ENCODE measurements at places on chromosomes 6 and 20.

DNA sequence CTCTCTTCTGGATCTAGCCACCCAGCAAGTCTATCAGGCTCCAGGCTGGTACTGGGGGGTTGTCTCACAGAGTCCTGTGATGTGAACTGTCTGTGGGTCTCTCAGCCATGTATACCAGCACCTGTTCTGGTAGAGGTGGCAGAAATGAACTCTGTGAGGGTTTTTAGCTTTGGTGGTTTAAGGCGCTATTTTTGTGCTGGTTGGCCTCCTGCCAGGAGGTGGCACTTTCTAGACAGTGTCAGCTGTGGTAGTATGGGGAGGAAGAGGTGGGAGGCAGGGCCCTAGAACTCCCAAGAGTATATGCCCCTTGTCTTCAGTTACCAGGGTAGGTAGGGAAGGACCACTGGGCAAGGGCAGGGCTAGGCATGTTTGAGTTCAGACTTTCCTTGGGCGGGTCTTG lies 75.8 kb downstream of the SNAP91 start:
- DNase-seq: no peak

- DNase-seq: no peak
Measured at GRCh38 chr6:53294095-53294494, 54.7 kb downstream of the ELOVL5 start.

- DNase-seq: no peak
Measured at GRCh38 chr6:127219869-127220268, 46.8 kb upstream of the RNF146 start.

GRCh38 chr20:51388756-51389542 lies 153.6 kb downstream of the NFATC2 start:
- no peak for DNase-seq

DNA sequence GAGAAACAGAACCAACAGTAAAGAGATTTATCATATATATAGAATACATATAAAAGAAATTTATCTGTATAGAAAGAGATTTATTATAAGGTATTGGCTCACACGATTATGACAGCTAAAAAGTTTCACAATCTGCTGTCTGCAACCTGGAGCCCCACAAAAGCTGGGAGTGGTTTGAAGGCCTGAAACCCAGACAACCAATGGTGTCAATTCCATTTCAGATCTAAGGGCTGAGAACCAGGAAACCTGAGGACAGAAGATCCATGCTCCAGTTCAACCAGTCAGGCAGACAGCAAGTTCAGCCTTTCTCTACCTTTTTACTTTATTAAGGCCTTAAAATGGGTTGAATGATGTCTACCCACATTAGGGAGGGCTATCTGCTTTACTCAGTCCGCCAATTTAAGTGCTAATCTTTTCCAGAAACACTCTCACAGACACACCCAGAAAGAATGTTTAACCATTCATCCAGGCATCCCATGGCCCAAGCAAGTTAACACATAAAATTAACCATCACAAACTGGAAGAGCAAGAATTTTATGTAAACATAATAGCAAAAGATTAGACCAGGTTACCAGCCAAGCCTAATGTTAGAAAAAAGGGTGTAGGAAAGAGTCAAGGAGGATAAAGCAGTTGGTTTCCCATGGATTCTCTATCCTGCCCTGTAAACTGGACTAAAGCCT lies 170.9 kb downstream of the FUT9 start:
- no peak for DNase-seq

DNA sequence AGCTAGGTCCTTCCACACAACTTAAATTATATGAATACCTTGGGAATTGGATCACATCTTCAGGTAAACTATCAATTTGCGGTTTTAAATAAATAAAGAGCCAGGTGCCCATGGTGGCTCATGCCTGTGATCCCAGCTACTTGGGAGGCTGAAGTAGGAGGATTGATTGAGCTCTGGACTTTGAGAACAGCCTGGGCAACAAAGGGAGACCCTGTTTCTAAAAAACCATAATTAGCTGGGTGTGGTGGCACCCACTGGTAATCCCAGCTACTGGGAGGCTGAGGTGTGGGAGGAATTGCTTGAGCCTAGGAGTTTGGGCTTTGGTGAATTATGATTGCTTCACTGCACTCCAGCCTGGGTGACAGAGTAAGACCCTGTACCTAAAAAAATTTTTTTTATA lies 3.4 kb downstream of the GMNN start:
- no peak for DNase-seq

- no peak for DNase-seq
Measured at GRCh38 chr6:27043244-27043643, 204.3 kb upstream of the PRSS16 start.

- DNase-seq: peak; percentile 21
Measured at GRCh38 chr6:111038534-111039252, 48.6 kb upstream of the SLC16A10 start.

- DNase-seq: no peak
Measured at GRCh38 chr6:12165722-12166280, 124.4 kb upstream of the EDN1 start.

GRCh38 chr6:144123421-144123820 lies 26.9 kb upstream of the STX11 start:
- no peak for DNase-seq

DNA sequence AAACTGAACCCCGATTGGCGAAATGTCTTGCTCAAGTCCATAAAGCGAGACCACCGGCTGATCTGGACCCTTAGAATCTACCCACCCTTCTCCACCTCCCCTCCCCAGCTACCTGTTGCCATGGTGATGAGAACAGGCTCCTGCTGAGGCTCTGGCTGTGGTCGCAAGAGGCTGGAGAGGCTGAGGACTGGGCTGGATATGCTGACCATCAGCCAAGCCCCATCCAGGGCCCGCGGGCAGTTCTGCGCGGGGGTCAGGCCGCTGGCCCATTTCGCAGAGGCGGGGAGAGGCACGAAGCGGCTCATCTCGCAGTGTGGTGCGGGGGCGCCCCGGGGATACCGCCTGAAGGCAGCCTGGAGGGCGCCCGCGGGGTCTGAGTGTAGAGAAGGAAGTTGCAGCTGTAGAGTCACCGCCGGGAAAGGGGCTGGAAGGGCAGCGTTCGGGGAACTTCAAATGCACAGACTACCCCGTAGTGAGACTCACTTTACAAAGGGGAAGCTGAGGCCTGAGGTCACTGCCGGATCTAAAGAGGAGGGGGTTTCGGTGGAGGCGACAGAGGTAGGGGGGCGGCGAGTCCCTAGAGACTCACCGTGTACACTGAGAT lies 671 bp downstream of the TAPBP start:
- peak; percentile 60 for DNase-seq

GRCh38 chr6:68364271-68364805 lies 270.7 kb upstream of the ADGRB3 start:
- DNase-seq: no peak

DNA sequence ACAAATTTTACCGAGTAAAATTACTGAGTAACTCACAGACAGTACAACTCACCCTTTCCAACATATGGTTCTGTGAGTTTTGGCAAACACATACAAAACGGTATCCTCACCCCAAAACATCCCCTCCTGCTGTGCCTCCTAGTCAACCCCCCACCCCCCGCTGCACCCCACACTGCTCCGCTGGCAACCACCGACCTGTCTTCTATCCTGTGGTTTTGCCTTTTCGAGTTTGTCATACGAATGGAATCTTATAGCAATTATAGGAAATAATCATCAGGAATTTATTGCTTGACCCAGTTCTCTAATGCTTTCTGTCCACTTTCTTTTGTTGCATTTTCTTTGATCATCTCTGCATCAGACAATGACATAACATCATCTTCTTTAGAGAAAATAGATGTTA lies 312.3 kb downstream of the KIF16B start:
- DNase-seq: no peak

DNA sequence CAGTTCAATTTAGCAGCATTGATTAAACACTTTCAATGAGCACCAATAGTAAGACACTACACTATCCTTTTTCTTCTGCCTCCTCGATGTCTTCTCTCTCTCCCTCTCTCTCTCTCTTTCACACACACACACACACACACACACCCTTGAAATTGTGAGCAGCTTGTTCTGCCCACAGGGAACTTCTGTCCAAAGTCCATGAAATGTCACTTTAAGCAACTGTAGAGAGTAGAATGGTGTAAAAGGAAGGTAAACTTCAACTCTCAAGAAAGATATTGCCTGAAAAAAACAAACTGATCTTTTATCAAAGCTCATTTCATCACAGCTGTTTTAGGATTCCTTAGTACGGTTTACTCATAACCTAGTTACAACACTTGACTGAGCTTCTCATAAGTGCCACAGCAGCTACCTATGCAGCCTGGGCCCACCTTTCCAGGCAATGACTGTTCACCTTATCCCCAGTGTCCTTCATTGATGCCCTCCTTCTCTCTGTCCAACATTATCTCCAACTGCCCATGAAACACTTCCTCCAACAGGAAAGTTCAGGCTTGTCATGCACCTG lies 107.0 kb downstream of the TNFRSF21 start:
- no peak for DNase-seq

DNA sequence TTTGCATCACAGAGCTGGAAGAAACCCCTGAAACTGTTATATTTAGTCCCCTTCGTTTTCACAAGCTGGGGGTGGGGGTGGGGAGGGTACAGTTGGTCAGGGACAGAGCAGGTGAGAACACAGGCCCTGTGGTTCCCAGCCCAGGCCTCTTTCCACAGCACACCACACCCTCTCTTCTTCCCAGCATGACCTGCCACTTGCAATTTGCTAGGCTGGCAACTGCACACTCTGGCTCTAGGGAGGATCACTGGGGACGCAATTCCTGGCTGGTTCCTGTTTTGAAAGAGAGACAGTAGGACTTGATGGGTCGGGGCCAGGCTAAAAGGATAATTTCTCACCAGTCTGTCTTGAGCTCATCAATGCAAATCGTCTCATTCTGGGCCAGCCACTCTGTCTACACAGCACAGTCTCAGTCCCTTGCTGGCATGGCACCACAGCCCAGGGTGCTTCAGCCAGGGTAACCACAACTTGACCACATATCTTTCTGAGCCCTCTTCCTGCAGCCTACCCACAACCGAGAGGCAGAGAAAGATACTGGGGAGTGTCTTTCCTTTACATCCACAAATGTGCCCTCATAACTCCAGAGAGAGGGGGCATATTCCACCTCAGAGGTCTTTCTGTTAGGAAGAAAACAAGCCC lies 41.7 kb upstream of the EMILIN3 start:
- peak; percentile 13 for DNase-seq

DNA sequence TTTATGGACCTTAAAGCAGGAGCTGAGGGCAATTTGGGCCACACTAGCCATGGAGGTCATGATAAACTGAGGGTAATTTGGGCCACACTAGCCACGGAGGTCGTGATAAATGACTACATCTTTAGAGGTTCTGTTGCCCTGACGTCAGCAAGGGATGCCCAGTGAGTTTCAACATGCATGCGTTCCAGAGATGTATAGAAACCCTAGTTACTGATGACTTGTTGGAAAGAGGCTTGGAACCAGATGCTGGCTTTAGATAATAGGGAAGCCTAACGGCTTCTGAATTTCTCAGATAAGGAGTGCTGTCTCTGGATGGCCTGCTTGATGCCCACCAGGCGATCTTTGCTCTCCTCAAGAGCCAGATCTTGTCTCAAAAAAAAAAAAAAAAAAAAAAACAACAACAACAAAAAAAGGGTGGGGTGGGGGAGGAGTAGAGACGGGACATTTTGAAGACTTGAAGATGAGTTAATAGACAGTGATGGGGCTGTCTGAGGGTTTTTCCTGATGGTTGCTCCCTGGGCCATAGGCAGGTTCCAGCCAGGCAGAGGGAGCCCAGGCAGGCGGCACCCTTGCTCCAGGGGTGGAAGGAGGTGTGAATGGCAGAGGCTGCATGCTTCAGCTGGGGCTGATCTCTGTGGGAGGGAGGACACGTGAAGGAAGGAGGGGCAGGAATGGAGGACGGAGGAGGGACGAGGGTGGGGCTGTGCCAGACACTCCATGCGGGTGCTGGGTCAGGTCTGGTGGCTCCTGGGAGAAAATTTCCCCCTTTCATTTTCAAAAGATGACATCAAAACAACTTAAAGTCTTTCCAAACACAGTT lies 27.0 kb upstream of the FRMD1 start:
- DNase-seq: no peak

- DNase-seq: no peak
Measured at GRCh38 chr6:137013738-137014602, 30.8 kb downstream of the IL20RA start.

DNA sequence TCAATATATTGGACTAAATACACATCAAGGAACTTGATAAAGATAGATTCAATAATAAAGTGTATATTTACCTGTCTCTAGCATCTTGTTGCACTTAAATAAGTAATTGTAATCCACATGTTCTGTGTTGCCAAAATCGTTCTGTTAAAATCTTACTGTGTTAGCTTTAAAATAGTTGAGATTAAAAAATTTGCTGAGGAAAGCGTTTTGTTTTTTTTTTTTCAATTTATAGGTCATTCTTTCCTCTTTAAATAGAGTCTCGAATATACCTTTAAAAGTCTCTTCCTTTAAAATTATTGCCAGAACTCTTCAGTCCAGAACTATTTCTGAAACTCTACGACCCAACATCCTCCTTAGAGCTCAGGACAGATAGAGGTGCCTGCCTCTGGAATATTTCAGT lies 195.6 kb upstream of the OPRM1 start:
- no peak for DNase-seq

GRCh38 chr6:125231574-125232343 lies 70.0 kb downstream of the HDDC2 start:
- DNase-seq: no peak

GRCh38 chr6:168516944-168517741 lies 76.2 kb downstream of the SMOC2 start:
- no peak for DNase-seq

DNA sequence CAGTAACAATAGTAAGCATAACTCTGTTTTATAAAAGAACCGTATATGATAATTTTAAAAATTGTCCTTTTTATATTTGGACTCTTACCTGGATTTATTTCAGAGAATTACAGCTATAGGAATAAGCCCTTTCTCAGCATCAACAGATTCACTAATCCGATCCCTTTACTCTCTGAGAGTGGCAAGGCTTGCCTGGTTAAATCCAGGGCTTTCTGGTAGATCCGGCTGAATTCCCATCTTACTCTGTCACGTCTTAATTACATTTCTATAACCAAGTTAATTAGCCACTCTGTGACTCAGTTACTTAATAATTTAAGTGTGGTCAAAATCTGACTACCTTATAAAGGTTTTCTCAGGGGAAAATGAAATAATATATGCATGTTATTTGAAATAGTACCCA lies 294.7 kb downstream of the FRK start:
- DNase-seq: no peak

DNA sequence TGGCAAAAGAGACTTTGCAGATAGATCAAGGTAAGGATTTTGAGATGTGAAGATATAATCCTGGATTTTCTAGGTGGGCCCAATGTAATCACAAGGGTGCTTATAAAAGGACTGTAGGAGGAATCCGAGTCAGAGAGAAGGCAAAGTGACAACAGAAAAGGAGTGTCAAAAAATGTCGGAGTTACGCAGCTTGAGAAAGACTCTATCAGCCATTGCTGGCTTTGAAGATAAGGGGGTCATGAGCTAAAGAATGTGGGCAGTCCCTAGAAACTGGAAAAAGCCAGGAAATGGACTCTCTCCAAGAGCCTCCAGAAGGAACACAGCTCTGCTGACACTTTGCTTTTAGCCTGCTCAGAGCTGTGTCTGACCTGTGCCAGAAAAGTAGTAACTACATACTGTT lies 8.7 kb upstream of the RWDD1 start:
- no peak for DNase-seq

DNA sequence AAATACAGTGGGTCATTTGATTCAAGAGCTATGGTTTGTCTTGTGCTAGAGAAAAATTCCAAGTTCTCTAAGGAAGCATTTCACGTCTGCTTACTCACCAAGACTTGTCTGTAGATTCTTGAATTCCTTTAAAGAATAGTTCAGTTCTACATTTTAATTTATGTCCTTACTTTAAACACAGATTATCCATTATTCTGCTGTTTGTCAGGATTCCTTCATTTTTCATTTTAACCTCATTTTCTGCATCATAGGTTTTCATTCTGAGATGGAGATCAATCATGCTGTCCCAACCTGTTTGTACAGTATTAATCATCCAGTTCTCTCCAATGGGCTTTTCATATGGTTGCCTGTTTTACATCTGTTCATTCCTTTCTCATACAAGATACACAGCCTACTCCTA lies 24.5 kb upstream of the POPDC3 start:
- DNase-seq: no peak
